Stimulated activated CD4-positive, alpha-beta T cell treated with anti-CD3 and anti-CD28 coated beads, TNF-alpha, amount 100 ng/mL, for 24 hours (primary cell): ENCODE measurements at places on chromosomes 4 and X.

- no peak for DNase-seq
Observed at GRCh38 chr4:1315306-1315705, 25.6 kb downstream of the MAEA start.

GRCh38 chrX:153672531-153673427, 834 bp downstream of the PNCK start:
- no peak for DNase-seq

GRCh38 chr4:75207902-75208301, 275.0 kb downstream of the PARM1 start:
- DNase-seq = no peak

DNA sequence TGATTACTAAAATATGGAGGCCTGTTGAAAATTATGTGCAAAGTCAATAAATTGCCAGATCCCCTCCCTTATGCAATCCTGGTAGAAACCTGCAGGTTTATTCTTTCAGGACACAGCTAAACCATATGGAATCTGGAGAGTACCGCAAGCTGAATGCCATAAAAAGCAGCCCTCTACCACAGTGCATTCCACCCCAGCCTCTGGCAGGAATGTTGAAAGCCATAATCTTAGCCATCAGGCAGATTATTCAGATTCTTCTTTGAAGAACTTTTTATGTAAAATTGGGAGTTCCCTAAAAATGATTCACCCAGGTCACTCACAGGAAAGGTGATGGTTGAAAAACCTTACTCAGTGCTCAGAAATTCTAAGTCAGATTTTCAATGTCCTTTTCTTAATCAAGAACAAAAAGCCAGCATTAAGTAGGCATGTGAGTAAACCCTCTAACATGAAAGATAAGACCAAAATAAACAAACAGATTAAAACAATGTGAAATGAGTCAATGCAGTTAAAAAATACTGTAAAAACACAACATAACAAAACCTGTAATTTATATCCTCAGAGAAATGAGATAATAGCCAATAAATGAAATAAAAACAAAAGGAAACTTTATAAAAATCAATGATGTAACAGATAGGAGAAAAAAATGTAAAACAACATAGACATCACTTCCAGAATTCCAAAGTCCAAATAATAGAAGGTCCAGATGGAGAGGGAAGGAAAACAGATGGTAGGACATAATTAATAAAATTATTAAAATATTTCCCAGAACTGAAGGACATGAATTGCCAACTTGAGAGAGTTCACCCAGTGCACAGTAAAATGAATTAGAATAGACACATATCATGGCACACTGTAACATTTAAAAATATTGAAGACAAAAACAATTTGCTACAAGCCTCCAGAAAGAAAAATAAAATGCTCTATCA, 226.9 kb downstream of the FSTL5 start:
- DNase-seq = no peak

GRCh38 chrX:50700921-50701320, 113.1 kb downstream of the SHROOM4 start:
- DNase-seq = no peak

DNA sequence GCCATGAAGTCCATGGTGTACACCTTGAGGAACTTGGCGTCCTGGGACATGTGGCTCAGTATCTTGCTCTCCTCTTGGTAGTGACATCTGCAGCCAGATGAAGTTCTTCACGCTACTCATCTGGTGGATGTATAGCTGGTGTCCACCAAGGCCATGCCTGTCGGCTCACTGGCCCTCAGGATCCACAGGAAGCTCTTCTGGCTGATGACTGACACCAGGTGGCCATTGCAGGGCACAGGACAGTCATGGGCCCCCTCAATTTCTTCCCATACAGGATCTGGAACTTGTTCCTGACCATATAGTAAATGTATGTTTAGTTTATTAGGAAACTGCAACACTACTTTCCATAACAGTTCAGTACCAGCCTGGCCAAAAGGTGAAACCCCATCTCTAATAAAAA, 10.3 kb upstream of the CLCN5 start:
- no peak for DNase-seq

- DNase-seq = no peak
Observed at GRCh38 chr4:182504463-182504862, 261.3 kb downstream of the TENM3 start.

DNA sequence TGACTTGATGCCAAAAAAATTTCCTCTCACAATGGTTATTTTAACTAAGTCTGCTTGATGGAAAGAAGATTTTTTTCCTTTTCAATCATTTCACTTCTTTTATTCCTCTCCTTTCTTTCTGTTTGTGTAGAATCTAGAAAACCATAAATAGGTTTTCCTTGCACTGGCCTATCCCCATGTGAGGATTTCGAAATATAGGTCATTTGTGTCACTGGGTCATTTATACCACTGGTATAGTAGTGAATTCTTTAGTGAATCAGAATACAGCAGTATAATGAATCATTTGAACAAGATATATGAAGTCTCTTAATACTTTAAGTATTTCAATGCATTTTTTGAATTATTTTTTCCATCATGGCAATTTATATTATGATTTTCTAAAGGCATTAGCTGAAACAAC, 26.6 kb downstream of the PCDH7 start:
- no peak for DNase-seq

DNA sequence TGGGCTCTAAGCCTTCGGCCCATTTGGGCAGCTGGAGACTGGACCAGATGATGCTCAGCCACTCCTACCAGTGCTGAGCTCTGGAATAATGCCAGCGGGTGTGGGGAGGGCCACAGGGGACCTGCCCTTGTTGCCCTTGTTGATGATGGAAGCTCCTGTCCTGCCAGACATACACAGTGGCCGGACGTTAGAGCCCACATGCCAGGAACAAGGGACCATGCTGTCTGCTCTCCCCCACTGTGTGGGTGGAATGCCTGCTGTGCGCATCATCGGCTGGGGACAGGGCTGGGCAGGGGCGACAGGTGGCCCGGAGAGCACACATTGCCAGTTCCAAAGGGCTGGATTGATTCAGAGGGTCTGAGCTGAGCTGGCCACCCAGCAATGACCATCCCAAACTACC, 2.0 kb downstream of the ABLIM2 start:
- DNase-seq = no peak

DNA sequence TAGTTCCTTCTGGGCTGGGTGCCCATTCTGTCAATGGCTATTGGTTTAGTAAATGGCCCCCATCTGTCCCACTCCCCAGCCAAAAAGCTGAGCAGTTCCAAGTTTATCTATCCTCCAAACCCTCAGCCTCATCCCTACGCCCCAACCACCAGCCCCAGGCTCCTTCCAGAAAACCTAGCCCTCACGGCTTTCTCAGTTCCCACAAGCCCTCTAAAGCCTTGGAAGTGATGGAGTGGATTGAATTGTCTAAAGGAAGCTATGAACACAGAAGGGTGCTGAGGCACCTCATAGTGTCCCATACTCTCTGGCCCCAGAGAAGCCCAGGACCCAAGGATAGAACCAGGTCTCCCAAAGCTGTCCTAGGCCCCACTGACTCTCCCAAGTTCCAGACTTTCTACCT, 75.6 kb upstream of the EFNB1 start:
- no peak for DNase-seq
